Esophagus mucosa (tissue), 1 donor: ENCODE measurements at places on chromosomes 12 and 14. TPM values are rescaled to one million over a fixed set of nuclear protein-coding genes. Genes with fewer than 3 reads are reported as not detected.

The MTRFR gene
- total RNA-seq: 7.7 TPM

The FGD4 gene
- total RNA-seq: 17.4 TPM

The SERPINA3 gene
- 22.9 TPM for total RNA-seq

The HOMEZ gene
- 9.6 TPM for total RNA-seq

The GAS2L3 gene
- 4.7 TPM for total RNA-seq

The GPR162 gene
- 0.76 TPM for total RNA-seq

The OR4E2 gene
- total RNA-seq: not detected

The LRRK2 gene
- total RNA-seq: 14.6 TPM

The CLECL1 gene
- not detected for total RNA-seq

The SLC25A21 gene
- 0.80 TPM for total RNA-seq

The TAS2R7 gene
- total RNA-seq: not detected

The SMIM41 gene
- not detected for total RNA-seq

The KRT79 gene
- 0.32 TPM for total RNA-seq

The KRT6C gene
- 2,886 TPM for total RNA-seq
